ENCODE measurements at places on chromosomes 2 and 18. TPM values are rescaled to one million over a fixed set of nuclear protein-coding genes. Genes with fewer than 3 reads are reported as not detected.

The FSHR gene
- not detected for total RNA-seq

GRCh38 chr2:145194673-145195072, 674.8 kb upstream of the ZEB2 start:
- peaks cover 9% of the 10 kb centered on the region for H3K4me1 ChIP-seq
- no peak overlapping the region for H3K4me3 ChIP-seq
- H3K36me3 ChIP-seq = no peaks in the 10 kb centered on the region

- no peaks in the 10 kb centered on the region for H3K27me3 ChIP-seq
- H3K4me1 ChIP-seq = no peaks in the 10 kb centered on the region
- DNase-seq = no peak
- H3K36me3 ChIP-seq = peaks cover 8% of the 10 kb centered on the region
Observed at GRCh38 chr18:79123948-79124347, 54.8 kb downstream of the ATP9B start.

GRCh38 chr2:109455731-109456691, 157.8 kb downstream of the SEPTIN10 start:
- no peaks in the 10 kb centered on the region for H3K27me3 ChIP-seq
- H3K27ac ChIP-seq = peak overlapping the region; percentile 84
- peaks cover 29% of the 10 kb centered on the region for H3K36me3 ChIP-seq

GRCh38 chr2:122168799-122169198, 413.3 kb downstream of the TSN start:
- H3K4me3 ChIP-seq = no peak overlapping the region
- H3K27ac ChIP-seq = no peak overlapping the region
- no peak for DNase-seq
- H3K27me3 ChIP-seq = peaks cover 4% of the 10 kb centered on the region
- no peaks in the 10 kb centered on the region for H3K4me1 ChIP-seq

DNA sequence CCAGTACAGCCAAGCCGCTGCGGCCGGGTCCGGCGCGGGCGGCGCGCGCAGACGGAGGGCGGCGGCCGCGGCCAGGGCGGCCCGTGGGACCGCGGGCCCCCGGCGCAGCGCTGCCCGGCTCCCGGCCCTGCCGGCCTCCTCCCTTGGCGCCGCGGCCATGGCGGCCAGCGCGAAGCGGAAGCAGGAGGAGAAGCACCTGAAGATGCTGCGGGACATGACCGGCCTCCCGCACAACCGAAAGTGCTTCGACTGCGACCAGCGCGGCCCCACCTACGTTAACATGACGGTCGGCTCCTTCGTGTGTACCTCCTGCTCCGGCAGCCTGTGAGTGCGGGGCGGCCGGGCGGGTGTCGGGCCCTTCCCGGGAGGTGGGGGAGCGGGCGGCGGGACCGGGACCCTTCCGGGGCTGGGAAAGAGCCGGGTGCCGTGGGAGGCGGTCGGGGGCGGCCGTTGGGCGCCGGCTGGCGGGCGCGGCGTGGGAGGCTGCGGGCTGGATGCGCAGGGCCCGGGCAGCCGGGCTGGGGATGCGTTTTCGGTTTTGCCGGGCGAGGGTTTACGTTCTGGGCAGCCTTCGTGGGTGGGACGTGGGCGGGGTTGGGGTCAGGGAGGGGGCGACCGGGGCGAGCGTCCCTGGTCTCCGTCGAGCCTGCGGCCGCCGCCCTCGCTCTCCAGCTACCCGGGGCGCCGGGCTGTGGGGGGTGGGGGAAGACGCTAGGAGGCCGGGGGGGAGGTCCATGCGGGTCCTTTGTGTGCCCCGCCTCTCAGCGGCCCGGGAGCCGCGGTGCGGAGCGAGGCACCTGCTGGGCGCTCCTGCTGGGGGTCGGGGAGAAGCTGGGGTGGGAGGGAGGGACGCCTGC, 537 bp downstream of the AGFG1 start:
- H3K4me1 ChIP-seq = peaks cover 32% of the 10 kb centered on the region
- no peak for DNase-seq
- peak overlapping the region; percentile 83 for H3K4me3 ChIP-seq
- no peaks in the 10 kb centered on the region for H3K27me3 ChIP-seq
- H3K27ac ChIP-seq = peak overlapping the region; percentile 49

Data from chondrocyte (in vitro differentiated cells).